NCI-H1694 treated with DMSO at 0.1 percent for 48 hours (cell line): ENCODE measurements at places on chromosomes 4 and X.

DNA sequence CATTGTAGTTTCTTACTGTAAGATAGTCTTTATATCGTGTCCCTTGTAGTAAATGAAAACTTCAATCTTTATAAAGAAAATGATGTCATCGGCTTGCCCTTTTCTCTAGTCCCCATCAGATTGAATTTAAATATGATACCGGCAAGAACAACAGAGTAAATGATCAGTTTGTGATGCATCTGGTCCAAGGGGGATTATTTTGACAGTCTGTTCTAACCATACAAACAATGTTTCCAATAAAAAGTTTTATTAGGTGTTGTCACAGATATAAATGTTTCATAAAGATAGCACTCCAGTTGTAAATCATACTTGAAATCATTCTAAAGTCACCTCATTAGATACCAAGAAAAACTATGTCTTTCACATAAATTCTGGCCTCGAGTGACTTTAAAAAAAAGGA, 72.3 kb downstream of the SLC9A6 start:
- DNase-seq: no peak

- no peak for DNase-seq
These were observed 7.6 kb downstream of the KLF3 start for GRCh38 chr4:38671592-38671940.

- no peak for DNase-seq
These were observed 14.6 kb downstream of the CTAG1A start for GRCh38 chrX:154599531-154599930.

DNA sequence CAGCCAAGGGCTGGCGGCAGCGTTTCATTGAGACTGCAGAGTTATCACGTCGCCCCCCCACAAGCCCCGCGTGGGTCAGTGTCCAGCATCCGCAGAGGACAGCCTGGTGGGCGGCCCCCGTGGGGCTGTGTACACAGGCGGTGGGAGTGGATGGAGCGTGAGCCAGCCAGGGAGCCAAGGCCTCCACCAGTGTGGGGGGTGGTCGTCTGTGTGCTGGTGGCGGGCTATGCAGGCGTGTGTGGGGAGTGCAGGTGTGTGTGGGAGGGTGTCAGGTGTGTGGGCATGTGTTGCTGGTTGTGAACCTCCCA, 56.5 kb upstream of the NKX1-1 start:
- DNase-seq: no peak

DNA sequence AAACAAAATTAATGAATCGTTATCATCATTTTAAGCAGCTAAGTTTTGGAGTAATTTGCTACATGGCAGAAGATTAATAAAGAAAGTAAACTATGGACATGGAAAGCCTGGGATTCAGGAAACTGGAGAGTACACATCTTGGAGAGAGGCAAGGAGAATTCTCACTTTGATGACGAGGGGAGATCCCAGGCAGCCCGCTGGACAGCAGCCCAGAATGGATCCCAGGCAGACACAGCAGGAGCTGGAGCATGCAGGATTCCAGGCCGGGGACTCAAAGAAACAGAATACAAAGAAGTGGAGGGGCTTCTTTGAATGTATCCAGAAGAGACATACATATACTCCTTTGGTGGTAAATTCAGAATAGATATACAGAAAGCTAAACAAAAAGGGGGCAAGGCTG, 118.0 kb upstream of the ATP6AP2 start:
- DNase-seq: no peak

GRCh38 chrX:105349476-105349875, 129.0 kb upstream of the TEX13A start:
- no peak for DNase-seq

- DNase-seq: no peak
These were observed 42.6 kb downstream of the GAK start for GRCh38 chr4:889516-889915.

GRCh38 chr4:88283661-88284438, 511 bp downstream of the PPM1K start:
- no peak for DNase-seq

DNA sequence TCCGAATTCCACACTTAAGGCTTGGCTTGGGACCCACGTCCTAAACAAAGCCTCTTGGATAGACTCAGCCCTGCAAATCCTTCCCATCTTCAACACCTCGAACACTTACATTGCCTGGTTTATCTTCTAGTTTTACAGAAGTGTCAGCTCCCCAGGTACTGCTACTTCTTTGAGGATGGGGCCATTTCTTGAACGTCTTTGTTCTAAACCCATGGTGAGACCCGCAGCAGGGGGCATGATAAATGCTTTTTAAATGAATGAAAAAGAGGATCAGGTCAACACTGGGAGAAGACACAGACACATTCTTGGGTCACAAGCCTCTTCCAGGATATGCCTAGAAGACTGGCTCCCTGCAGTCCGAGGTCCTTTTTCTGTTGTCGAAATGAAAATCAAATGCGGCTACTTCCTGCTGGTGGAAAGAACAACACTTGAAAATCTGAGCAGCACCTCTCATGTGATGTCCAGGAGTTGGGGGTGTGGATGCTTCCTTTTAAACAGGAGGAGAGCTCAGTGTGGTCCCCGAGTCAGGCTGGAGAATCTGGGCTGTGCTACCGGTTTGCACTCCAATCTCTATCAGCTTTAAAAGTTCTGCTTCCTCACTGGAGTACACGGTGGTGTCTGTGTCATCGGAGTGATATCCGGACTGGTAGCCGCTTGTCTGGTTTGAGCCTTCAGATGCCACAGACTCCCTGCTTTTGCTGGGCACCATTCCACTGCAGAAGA, 45.8 kb downstream of the KDR start:
- DNase-seq: no peak

- DNase-seq: peak; percentile 53
These were observed 85.5 kb downstream of the CT47B1 start for GRCh38 chrX:120790118-120790517.

- peak; percentile 5 for DNase-seq
These were observed 161.7 kb downstream of the BRWD3 start for GRCh38 chrX:80648023-80648422.

DNA sequence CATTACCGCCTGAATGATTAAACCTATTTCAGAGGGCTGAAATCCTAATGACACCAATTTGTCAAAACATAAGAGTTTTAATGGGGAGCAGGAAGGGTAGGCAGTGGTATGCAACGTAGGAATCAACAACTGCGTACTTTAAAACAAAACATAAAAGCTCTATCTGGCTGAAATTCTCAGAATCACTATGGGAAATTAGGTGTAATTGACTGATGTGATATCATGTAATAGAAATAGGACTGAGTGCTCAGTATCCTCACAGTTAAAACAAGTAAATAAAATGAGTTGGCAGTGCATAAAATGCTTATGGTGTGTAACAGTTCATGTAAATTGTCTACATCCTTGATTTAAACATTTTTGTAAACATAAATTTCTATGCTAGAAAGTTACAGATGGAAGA, 13.6 kb upstream of the IGSF1 start:
- DNase-seq: no peak

DNA sequence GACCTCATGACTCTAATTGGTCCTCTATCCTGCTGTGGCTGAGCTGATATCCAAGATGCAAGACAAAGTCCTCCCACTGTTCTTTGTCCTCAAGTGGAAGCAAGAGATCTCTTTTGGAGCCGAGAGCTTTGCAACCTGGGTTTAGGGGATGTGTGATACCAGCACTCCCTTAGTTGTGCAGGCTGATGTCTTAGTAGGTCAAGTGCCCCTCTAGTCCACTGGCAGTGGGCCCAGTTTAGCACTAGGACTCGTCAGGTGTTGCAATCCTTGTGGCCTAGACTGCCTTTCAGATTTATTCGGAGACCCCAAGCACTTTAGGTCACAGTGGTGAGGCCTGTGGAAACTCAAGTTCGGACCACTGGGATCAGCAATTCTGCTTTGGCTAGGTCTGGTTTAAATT, 64.0 kb downstream of the GPRASP3 start:
- no peak for DNase-seq

GRCh38 chr4:56821381-56822243, at the start of gene SPINK2:
Gene SPINK2 (minus strand): TSS chr4:56821701. CDS start chr4:56821662, 39 bp downstream.
- no peak for DNase-seq

- no peak for DNase-seq
These were observed 469.4 kb downstream of the CFAP47 start for GRCh38 chrX:36388901-36389300.

DNA sequence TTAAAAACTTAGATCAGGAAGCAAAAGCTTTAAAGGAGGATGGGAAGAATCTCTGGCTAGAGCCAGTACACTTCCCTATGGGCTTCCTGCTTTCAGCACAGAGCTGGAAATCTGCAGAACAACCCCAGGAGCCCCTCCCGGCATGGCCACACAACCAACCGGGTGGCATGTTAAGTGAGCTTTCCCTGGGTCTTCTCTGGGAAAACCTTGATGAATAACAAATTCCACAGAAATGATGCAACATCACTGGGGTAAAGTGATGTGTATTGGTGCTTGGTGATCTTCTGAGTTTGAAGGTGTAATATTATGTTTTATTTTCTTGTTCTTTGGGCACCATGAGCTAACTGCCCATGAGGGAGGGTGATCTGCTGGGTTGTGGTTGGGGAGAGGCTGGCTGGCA, 22.1 kb downstream of the NHS start:
- DNase-seq: no peak

DNA sequence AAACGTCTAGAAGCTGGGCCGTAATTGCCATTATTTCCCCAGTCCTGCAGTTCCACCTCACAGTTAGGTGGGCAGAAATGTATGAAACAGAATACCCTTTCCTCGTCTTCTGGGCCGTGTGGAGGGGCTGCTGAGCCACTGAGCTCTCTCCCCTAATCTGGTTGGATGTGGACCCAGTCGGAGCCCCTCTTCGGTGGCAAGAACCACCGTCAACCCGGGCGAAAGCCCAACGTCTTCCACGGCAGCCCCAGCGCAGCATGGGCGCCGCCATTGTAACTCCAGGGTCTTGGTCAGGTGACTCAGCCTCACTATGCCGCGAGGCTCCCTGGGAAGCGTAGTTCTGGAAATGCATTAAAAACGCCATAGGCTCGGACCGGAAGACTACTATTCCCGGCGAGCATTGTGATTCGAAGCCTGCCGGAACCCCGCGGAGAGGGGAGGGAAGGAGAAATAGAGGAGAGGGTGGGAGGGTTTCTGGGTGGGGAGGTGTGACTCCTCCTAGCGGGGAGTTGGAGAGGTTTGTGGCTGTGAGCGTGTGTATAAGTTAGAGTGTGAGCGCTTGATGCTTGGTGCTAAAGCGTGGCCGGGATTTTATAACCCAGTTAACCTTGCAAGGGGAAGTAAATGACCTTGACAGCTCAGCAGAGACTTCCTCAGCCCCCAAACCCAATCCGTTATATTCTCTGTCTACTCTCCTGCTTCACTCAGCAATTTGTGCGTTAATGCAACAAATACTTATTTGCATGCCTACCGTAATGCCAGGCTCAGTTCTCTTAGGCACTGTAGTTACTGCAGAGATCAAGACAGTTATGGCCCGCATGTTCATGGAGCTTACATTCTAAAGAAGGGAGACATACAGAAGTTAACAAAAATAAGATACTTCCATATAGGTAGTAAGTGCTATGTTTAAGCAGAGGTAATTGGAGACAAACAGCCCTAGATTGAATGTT, at the start of gene GATB:
TSS of gene GATB (minus strand) at position 296 of the 950 bp plus-strand sequence. CDS start at position 271, 25 bp downstream.
- peak; percentile 95 for DNase-seq

DNA sequence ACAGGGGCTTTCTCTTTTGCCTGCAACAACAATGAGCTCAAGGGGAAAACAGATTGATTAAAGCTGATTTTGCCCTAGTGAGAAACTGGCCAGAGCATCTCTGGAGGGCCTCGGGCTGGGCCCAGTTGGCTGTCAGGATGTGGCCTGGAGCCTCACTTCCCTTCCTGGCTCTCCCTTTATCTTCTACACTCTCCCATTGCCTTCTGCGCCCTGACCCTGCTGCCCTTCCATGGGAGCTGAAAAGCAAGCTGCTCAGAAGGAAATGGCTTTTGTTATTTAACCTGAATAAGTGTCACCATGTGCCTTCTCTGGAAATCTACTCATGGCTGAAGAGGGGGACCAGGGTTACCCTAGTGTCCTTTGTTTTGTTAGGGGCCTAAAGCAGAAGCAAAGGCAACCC, 43.8 kb downstream of the NHSL2 start:
- DNase-seq: no peak

DNA sequence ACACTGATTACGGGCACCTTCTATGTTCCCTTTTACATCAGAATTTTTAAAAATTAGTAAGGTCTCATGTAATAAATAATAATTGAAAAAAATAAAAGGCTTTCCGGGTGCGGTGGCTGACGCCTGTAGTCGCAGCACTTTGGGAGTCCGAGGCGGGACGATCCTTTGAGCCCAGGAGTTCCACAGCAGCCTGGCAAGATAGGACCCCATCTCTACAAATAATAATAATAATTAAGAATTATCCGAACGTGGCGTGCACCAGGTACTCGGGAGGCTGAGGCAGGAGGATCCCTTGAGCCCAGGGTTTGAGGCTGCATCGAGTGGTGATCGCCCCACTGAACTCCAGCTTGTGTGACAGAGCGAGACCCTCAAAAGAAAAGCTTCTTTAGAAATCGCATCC, 771 bp upstream of the LAMTOR3 start:
- no peak for DNase-seq

GRCh38 chr4:56158483-56158882, 209.7 kb downstream of the CEP135 start:
- DNase-seq: no peak

DNA sequence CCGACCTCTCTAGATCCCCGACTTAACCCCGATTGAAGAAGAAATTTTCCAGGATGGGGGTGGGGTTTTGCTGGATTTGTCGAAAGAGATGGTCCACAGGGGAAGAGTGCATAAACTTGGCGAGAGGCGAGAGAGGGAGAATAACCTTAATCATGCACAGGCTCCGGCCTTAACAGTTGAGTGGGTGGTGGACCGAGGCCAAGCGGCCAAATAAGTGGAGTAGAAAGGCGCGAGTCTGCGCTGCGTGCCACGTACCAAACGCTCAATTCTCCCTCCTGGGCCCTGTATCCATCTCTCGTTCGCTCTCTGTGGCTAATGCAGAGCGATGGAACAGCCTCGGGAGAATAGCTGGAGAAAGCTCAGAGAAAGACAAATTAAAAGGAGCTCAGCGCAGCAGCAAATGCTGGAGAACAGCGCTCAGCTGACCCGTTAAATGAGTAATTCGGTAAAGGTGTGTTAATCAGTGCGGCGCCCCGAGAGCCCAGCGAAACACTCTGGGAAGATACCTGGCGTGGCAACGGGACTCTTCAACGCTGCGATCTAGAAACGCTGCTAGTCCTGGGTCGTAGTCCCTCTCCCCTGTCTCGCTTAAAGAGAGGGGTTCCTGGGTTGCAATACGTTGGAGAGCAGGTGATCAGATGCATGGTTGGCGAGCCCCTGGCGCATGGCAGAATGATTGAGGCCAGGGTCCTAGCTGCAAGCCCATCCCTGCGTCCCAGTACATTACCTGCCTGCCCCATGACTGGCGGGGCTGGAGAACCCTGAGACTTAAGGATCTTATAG, 887 bp upstream of the IL1RAPL2 start:
- no peak for DNase-seq

GRCh38 chr4:98998551-98998950, 3.0 kb downstream of the METAP1 start:
- no peak for DNase-seq

- DNase-seq: no peak
These were observed 15.4 kb downstream of the FAM9C start for GRCh38 chrX:13028871-13029636.

GRCh38 chrX:37896511-37896890, 49.1 kb upstream of the DYNLT3 start:
- no peak for DNase-seq
